Breast epithelium (tissue), 4 donors: ENCODE measurements at places on chromosomes 11 and 22. TPM values are rescaled to one million over a fixed set of nuclear protein-coding genes. Genes with fewer than 3 reads are reported as not detected.

AMPD3 gene
- 6.4 TPM for total RNA-seq

CECR2 gene
- total RNA-seq: 0.66 TPM

RRM1 gene
- total RNA-seq: 52.0 TPM

SLC15A3 gene
- total RNA-seq: 8.8 TPM

CST6 gene
- total RNA-seq: not detected

SPI1 gene
- total RNA-seq: 15.2 TPM

DNA sequence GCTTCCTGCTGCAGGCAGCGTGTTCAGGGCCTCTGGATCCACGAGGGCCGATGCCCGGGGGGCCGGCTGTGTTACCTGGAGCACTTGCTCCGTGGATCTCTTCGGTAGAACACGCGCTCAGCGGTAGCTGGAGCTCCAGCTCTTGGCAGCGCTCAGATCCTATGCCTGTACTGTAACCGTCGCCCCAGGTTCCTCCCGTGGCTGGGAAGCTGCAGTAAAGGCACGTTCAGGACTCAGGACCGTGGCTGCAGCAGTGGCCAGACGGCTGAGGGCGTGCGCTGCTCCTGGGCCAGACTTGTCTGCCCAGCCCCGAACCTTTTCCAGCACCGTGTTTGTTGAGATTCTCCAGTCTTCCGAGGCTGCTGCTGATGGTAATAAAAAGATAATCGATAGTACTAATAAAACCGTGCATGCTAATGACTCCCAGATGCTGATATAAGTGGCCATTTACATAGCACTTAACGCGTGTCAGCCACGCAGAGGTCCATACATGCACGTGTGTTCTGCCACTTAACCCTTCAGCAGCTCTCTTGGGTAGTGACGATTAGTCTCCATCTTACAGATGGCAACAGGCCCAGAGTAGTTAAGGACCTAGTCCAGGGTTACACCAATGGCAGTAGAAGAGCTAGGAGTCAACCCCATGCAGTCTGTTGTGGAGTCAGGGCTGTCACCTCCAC lies 1.4 kb downstream of the MOV10L1 start:
- H3K4me1 ChIP-seq: no peaks in the 10 kb centered on the region
- no peak for DNase-seq
- H3K27me3 ChIP-seq: no peaks in the 10 kb centered on the region
- H3K4me3 ChIP-seq: no peak overlapping the region
- H3K36me3 ChIP-seq: no peaks in the 10 kb centered on the region

DNA sequence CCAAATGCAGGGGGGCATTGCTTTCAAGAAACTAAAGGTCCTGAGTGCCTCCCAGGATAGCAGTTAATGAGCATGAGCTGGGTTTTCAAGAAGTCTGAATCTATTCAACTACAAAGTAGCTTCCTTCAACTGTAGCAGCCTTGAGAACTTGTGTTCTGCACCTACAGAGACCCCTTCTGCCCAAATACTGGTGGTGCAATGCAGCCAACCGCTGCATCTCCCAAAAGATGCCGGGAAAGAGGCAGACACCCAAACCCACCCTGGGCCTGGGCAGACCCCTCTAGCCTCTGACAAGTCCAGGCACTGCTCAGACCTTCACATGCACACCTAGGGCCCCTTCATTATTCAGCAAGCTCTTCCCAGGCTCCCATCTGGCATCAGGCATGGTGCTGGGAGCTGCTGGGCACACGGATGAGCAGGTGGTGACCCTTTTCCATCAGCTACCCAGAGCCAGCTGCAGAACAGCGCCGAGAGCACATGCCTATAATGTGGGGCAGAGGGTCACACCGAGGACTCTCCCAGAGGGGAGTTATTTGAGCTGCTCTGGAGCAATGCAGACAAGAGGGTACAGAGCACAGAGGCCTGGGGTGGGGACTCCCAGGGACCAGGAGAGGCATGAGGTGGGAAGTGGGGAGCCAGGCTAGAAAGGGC lies 44.9 kb upstream of the ETS1 start:
- H3K4me3 ChIP-seq: no peak overlapping the region
- no peak overlapping the region for H3K27ac ChIP-seq
- H3K27me3 ChIP-seq: no peaks in the 10 kb centered on the region
- no peak for DNase-seq
- H3K4me1 ChIP-seq: no peaks in the 10 kb centered on the region

DNA sequence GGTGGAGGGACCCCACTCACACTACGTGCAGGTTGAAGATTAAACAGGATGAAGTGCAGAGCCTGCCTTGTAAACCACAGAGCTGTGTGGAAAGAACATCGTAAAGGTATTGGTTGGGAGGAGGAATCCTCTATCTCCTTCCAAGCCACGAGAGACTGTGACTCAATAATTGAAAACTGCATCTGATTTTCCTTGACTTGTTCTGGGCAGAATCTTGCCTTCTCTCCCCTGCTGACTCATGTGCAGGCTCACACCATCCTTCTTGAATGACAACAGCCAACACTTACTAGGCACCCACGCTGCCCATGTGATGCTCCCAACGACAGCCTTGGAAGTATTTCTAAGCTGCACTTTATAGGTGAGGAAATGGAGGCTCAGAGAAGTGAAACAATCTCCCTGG lies 563.0 kb downstream of the MIAT start:
- no peak overlapping the region for H3K4me3 ChIP-seq
- H3K4me1 ChIP-seq: no peaks in the 10 kb centered on the region
- no peaks in the 10 kb centered on the region for H3K36me3 ChIP-seq
- H3K27ac ChIP-seq: no peak overlapping the region
- no peaks in the 10 kb centered on the region for H3K27me3 ChIP-seq

GRCh38 chr11:33444835-33445594 lies 187.8 kb downstream of the HIPK3 start:
- H3K4me1 ChIP-seq: no peaks in the 10 kb centered on the region
- H3K27ac ChIP-seq: no peak overlapping the region
- H3K36me3 ChIP-seq: no peaks in the 10 kb centered on the region
- H3K4me3 ChIP-seq: no peak overlapping the region

DNA sequence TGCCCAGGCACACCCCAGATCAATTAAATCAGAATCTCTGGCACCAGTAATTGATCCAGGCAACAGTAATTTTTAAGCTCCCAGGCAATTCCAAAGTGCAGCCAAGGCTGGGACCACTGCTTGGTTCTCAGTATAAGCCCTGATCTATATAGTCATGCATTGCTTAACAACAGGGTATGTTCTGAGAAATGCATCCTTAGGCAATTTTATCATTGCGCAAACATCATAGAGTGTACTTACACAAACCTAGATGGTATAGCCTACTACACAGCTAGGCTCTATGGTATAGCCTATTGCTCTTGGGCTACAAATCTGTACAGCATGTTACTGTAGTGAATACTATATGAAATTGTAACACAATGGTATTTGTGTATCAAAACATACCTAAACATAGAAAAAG lies 651 bp upstream of the C11orf42 start:
- no peak for DNase-seq
- no peak overlapping the region for H3K27ac ChIP-seq
- no peak overlapping the region for H3K4me3 ChIP-seq
- no peaks in the 10 kb centered on the region for H3K36me3 ChIP-seq
- H3K27me3 ChIP-seq: no peaks in the 10 kb centered on the region

- no peaks in the 10 kb centered on the region for H3K27me3 ChIP-seq
- no peak overlapping the region for H3K4me3 ChIP-seq
- no peaks in the 10 kb centered on the region for H3K4me1 ChIP-seq
- peak overlapping the region; percentile 87 for H3K27ac ChIP-seq
Observed at GRCh38 chr11:12287009-12287373, 90.4 kb upstream of the PARVA start.

DNA sequence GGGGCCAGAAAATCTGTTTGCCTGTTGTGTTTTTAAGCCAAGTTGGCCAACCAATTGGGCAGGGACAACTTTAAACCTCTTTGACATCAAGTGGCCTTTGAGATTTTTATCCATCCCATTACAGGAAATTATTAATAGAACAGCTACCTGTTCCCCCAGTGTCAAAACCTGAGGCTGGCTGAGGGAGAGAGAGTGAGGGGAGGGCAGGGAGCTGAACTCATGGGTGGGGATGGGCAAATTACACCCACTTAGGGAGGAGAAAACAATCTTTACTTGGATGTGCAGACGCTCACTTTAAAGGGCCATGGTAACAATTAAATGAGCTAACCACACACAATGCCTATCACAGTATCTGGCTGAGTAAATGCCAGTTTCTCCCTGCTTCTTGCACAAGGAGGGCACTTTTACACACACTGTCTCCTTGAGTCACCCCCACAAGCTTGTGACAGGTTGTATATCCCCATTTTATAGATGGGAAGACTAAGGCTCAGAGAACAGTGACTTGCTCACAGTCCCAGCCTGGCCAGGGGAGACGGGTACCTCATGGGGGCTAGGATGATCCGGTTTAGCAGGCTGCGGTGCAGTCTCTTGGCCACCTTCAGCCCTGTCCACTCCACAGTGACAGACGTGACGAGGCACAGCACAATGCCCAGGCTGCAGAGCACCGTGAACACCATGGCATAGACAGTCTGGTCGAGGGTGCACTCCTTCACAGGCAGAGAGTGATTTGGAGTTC lies 17.8 kb upstream of the KCNJ11 start:
- peaks cover 2% of the 10 kb centered on the region for H3K4me1 ChIP-seq
- no peaks in the 10 kb centered on the region for H3K36me3 ChIP-seq
- peak overlapping the region; percentile 83 for H3K27ac ChIP-seq
- DNase-seq: no peak

DNA sequence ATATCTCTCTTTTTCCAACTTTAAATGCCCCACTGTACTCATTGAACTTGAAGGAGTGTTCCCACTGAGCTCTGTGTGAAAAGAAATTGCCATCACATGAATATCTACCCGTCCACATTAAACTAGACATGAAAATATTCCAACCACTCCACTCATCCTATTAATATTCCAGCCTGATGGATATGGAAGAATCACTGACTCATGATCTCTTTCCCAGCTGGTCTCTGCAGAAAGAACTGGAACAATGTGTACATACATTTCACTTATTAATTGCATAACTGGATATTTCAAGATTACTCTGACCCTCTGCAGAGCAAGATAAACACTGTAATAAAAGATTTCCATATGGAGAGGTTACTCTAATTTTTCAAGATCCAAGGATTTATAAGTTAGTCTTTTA lies 711.1 kb upstream of the LRRC4C start:
- H3K27me3 ChIP-seq: no peaks in the 10 kb centered on the region
- H3K27ac ChIP-seq: no peak overlapping the region
- H3K36me3 ChIP-seq: no peaks in the 10 kb centered on the region

GRCh38 chr11:2319791-2320472 lies 18.1 kb downstream of the TSPAN32 start:
- no peaks in the 10 kb centered on the region for H3K27me3 ChIP-seq
- peaks cover 7% of the 10 kb centered on the region for H3K4me1 ChIP-seq
- H3K36me3 ChIP-seq: no peaks in the 10 kb centered on the region
- H3K4me3 ChIP-seq: no peak overlapping the region

- no peak overlapping the region for H3K27ac ChIP-seq
- no peak overlapping the region for H3K4me3 ChIP-seq
- H3K4me1 ChIP-seq: no peaks in the 10 kb centered on the region
- no peaks in the 10 kb centered on the region for H3K27me3 ChIP-seq
- H3K36me3 ChIP-seq: no peaks in the 10 kb centered on the region
Observed at GRCh38 chr11:64088162-64089026, 52.7 kb downstream of the FLRT1 start.

- no peak overlapping the region for H3K27ac ChIP-seq
- H3K27me3 ChIP-seq: no peaks in the 10 kb centered on the region
- H3K4me1 ChIP-seq: no peaks in the 10 kb centered on the region
- no peak overlapping the region for H3K4me3 ChIP-seq
Observed at GRCh38 chr22:31616315-31616980, 45.6 kb downstream of the PISD start.

- H3K36me3 ChIP-seq: no peaks in the 10 kb centered on the region
- no peak for DNase-seq
- no peaks in the 10 kb centered on the region for H3K27me3 ChIP-seq
- H3K27ac ChIP-seq: no peak overlapping the region
Observed at GRCh38 chr22:36902143-36902926, 11.1 kb upstream of the CSF2RB start.

DNA sequence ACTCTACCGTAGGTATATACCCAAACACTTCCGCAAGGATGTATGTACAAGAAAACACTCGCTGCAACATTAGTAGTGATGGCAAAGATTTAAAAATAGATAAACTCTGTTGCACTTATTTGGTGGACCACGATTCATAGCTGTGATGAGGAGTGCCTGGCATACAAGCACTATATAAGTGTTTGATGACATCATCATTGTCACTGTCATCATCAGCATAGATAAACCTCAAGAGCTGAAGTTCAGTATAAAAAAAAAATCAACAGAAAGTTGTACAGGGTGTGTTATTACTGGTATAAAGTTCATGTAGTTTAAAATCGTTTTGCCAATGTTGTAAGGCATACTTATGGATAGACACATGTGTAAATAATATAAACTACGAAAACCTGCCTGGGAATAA lies 24.0 kb upstream of the NUP50 start:
- H3K4me3 ChIP-seq: no peak overlapping the region
- H3K4me1 ChIP-seq: no peaks in the 10 kb centered on the region
- DNase-seq: no peak
- no peaks in the 10 kb centered on the region for H3K36me3 ChIP-seq

DNA sequence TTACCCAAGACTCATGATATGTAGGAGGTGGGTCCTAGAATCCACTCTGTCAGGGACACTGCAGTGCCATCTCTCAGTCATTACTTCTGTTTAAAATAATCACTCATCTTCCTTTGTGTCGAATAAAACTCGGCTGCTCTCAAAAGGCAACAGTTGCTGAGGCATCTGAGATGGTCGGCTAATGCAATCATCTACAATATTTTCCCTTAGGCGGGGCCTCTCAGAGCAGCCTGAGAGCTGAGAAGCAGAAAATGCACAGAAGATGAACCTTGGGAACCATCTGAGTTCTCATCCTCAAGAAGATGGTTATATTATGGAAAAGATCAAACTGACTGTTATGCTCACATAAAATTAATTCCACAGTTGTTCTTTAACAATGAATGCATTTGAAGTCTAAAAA lies 1518.2 kb upstream of the TENM4 start:
- no peaks in the 10 kb centered on the region for H3K27me3 ChIP-seq
- no peaks in the 10 kb centered on the region for H3K4me1 ChIP-seq
- H3K4me3 ChIP-seq: no peak overlapping the region

- DNase-seq: peak; percentile 55
- H3K36me3 ChIP-seq: no peaks in the 10 kb centered on the region
- no peak overlapping the region for H3K4me3 ChIP-seq
- peaks cover 11% of the 10 kb centered on the region for H3K27me3 ChIP-seq
Observed at GRCh38 chr11:107689317-107690202, 22.3 kb downstream of the SLN start.
